ENCODE measurements at places on chromosomes 12 and 14.

- DNase-seq = no peak
These were observed 349.6 kb downstream of the CCDC91 start for GRCh38 chr12:28539691-28540323.

DNA sequence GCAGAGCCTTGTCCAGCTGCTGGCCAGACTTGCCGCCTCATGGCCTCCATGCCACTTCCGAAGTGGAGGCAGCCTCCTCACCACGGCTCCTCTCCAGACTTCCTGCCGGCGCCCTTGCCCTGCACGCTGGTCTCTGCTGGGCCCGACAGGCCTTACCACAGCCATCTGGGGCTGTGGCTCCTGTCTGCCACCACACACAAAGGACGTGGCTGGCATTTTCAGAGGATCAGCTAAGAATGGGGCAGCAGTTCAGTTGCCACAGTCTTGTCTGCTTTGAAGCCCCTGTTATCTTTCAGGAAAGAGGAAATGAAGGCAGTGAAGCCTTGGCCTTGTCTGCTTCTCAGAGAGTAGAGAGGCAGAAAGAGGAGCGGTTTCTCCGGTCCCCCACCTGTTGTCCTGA is 178.0 kb upstream of the FKBP4 start:
- DNase-seq = no peak

GRCh38 chr14:79356040-79356439 is 855.3 kb downstream of the DIO2 start:
- no peak for DNase-seq

- DNase-seq = no peak
These were observed 2.2 kb downstream of the RCOR1 start for GRCh38 chr14:102594514-102595175.

- no peak for DNase-seq
These were observed 1.3 kb downstream of the GAPDH start for GRCh38 chr12:6535697-6535946.

GRCh38 chr12:61369241-61369910 is 890.8 kb upstream of the USP15 start:
- DNase-seq = no peak

DNA sequence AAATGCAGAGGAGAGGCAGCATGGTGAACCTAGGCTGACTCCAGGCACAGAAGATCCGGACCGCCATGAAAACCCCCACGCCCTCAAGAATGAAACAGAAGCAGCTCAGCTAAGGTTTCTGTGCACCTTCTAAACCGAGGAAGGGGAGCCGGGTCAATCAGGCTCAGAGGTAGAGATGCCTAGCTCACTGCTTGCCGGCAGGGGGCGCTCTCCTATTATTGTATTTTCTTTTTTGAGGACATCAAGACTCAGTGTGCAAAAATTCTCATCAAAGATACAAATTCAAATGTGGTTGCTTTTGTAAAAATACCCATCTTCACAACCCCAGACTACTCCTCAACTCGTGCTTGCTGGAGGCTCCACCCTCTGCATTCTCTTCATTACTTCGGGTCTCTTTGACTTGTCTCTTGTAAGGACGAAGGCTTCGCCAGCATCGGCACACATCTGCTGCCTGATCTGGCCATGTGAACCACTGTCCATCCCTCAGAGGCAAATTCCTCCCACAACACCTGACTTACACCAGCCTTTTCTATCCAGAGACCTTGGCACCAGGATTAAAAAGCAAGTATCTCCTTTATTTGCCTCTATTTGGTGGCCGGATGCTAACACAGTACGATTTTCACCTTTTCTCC is 33.4 kb upstream of the RNASE3 start:
- DNase-seq = no peak

DNA sequence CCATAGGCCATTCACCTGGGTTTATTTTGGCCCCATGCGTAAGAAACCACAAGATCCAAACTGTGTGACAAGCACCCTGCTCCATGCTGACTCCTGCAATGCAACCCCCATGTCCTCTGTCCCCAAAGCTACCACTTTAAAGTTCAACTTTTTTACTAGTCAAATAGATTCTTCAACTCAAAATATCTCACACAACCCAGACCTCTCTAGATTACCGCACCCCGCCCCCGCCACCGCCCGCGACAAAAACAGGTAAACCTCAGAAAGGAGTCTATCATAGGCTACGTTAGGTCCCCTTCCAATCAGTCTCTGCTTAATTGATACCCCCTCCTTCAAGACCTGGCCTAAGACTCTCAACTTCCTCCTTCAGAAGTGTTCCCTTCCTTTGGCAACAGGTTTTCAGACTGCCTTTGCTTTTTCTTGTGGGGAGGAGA is 2.2 kb downstream of the ZFP36L1 start:
- DNase-seq = no peak

- no peak for DNase-seq
These were observed 23.0 kb upstream of the NR2C1 start for GRCh38 chr12:95096378-95096777.

- DNase-seq = no peak
These were observed 1.7 kb downstream of the TNFRSF1A start for GRCh38 chr12:6340032-6340638.

- no peak for DNase-seq
These were observed 11.1 kb downstream of the PLEKHA5 start for GRCh38 chr12:19140381-19141236.

DNA sequence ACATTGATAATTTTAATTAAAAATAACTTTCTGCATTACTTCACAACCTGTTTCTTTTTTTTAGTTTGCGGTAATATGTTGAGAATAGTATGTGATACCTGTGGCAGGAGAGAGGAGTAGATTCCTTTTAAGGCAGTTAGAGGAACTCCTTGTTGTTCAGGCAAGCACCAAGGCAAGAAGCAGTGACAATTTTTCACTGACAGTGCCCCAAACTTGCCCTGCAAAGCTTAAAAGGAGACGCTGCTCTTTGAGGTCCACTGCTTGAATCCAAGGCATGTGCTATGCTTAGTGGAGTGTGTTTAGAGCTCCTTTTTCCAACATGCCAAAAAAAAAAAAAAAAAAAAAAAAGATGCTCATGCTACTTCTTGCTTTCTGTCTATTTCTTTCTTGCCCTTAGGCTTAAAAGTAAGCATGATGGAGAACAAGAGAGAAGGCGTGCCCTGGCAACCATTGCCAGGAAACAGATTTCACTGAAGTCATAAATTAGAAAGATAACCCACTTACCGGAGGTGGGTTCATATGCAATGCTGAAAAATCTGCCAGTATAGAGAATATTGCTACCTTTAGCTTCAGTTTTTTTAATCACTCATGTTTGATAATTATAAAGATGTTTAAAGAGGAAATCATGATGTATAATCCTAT is 58.3 kb upstream of the DYRK2 start:
- DNase-seq = no peak

- DNase-seq = no peak
These were observed 54.5 kb upstream of the MAX start for GRCh38 chr14:65156568-65157366.

- DNase-seq = no peak
These were observed 39.9 kb downstream of the C14orf132 start for GRCh38 chr14:96079066-96079465.

DNA sequence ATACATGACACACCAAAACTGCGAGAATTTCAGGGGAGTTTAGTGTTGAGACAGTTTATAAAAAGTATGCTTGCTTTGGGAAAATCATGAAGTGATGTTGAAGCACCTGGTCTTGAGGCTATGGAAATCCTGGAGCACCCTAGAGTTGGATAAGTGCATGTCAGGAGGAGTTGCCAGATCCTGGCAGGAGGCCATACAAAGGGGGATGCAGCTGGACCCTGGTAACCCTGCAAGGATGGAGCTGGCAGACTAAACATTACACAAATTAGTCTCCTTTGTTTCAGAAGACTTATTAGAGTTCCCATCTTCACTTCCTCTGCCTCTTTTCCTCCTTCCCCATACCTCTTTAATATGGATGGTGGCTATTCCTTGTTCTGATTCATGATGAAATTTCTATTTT is 907.0 kb downstream of the BCL11B start:
- DNase-seq = no peak
